Epithelial cell of esophagus (primary cell): ENCODE measurements at places on chromosomes 3 and 15.

- DNase-seq: peak; percentile 77
Observed at GRCh38 chr15:43225201-43225949, 4.6 kb upstream of the EPB42 start.

GRCh38 chr3:126306888-126307482, 50.2 kb downstream of the KLF15 start:
- no peak for DNase-seq

DNA sequence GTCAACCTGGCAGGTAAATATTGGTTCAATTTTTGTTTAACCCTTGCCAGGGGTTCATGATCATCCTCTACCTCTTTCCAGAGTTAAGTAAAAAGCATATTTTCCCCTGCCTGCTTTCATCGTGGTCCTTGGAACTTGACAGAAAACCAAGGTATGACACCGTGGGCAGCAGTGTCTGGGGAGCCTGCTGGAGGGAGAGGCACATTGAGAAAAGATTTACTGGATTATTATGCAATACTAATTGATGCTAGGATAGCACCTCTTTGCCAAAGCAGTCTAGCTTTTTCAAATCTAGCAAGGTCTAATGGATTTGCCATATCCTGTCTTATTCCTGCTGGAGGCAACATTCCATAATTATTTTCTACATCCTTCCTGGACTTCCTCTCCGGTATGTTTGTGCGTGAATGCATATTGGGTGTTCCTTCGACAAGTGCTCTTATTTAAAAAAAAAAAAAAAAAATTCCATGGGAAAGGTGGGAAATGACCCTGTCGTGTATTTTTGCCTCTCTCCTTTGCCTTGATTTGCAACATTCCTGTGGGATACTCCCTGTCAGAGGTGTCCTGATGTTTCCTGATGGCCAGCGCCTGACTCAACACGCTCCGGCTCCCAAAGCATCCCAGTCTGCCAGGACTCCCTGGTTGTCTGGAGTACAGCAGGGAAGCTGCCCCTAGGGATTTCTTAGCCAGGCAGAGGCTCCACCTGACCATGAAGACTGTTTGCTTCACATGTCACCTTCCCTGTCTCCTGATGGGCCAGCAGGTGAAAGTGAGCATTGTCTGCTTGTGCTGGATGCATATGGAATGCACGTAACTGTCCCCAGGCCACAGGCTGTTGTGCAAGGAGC, 6.3 kb downstream of the BHLHE40 start:
- peak; percentile 95 for DNase-seq

DNA sequence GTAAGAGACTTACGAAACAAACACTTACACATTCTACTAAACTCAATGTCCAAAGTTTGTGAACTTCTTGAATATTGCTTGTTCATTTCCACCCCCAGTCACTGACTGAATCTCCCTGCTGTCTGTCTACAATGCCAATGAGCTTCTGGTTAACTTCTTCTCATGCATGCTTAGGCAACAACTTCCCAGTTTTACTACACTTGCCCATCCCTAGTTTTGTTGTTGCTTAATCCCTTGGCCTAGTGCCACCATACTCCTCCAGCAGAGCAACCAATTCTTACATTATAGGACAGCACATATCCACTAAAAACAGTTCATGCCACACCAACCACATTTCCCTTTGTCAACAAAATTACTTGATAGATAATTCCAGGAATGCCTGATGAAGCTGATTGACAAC, 40.9 kb upstream of the CCR2 start:
- DNase-seq: peak; percentile 88

DNA sequence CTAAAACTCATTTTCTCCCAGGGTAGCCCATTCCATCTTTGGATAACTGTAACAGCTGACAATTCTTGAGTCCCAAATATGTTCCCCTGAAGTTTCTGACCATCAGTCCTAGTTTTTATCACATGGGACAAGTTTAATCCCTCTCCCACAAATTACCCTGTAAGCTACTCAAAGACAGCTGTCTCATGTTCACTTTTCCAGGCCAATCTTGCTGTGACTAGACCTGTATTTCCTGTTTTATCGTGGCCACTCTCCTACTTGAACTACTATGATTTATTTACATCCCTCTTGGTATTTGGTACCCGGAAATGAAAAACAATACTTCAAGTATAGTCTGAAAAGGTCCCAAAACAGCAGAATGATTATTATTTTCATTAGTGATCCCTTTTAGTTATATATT, 95.1 kb upstream of the MEX3B start:
- DNase-seq: peak; percentile 83

DNA sequence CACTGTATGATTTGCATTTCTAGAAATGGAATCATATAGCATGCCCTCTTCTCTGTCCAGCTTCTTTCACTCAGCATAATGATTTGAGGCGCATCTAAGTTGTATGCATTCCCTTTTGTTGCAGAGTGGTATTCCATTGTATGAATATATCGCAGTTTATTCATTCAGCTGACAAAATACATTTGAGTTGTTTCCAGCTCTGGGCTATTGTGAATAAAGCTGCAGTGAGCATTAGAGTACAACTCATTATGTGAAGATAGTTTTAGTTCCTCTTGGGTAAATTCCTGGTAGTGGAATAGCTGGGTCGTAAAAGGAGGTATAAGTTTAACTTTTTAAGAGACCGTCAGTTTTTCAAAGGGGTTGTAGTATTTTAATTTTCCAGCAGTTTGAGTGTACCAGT, 38.5 kb upstream of the POLR2M start:
- no peak for DNase-seq

GRCh38 chr3:122576174-122576940, 1.1 kb upstream of the PARP15 start:
- DNase-seq: no peak

GRCh38 chr15:63043335-63044076, 959 bp downstream of the TPM1 start:
- DNase-seq: no peak

GRCh38 chr3:46895204-46895660, 17.7 kb downstream of the PTH1R start:
- peak; percentile 65 for DNase-seq

GRCh38 chr3:191363221-191363620, 32.9 kb upstream of the UTS2B start:
- DNase-seq: peak; percentile 60

GRCh38 chr15:64775551-64776401, at the start of gene RBPMS2:
Gene RBPMS2 (minus strand): TSS chr15:64775589. CDS start chr15:64775319, 270 bp downstream.
- DNase-seq: no peak

DNA sequence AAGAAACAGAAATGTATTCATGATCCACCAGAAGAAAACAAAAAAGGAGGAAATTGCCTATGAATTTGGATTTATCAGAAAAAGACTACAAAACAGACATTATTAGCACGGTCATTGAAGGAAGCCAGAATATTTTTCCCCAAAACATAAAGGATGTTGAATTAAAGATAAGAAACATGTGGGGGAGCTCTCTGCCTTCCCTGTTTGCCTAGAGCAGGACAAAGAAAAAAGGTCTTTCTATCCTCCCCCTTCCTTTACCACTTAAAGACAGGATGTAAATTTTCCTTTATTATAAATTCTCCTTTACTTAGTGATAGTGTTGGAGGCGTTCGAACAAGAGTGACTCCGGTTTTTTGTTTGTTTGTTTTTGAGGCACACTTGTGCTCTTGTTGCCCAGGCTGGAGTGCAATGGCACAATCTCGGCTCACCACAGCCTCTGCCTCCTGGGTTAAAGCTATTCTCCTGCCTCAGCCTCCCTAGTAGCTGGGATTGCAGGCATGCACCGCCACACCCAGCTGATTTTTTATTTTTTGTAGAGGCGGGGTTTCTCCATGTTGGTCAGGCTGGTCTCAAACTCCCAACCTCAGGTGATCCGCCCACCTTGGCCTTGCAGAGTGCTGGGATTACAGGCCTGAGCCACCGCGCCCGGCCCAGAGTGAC, 14.9 kb upstream of the RPN1 start:
- no peak for DNase-seq

- peak; percentile 43 for DNase-seq
Observed at GRCh38 chr15:41979493-41980266, 7.3 kb upstream of the EHD4 start.
